NCI-H748 treated with DMSO at 0.1 percent for 48 hours (cell line): ENCODE measurements at places on chromosomes 3 and 15.

DNA sequence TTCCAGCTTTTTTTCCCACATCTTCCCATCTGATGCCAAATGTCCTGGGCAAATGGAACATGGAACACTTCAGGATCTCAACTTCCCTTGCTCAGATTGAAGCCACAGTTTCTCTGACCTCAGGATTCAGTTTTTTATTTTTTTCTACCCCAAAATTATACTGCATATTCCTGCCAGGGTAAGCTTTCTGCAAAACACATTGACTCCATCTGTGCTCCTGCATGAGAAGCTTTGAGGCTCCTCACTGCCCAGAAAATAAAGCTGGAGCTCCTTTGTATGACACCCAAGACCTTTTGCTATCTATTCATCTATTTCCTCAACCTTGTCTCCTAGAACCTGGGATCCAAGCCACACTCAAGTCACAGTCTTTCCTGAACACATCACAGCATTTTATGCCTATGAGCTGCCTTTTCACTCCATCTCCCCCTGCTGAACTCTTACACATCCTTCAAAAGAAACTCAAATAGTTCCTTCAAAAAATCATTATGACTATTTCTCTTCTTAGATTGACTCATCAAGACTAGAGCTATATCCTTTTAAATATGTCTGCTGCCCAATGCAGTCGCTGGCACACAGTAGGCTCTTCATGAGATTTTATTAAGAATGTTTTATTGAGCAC is 57.4 kb upstream of the PSMD6 start:
- DNase-seq, result no peak

GRCh38 chr3:128330214-128330842 is 136.4 kb downstream of the DNAJB8 start:
- DNase-seq, result no peak

DNA sequence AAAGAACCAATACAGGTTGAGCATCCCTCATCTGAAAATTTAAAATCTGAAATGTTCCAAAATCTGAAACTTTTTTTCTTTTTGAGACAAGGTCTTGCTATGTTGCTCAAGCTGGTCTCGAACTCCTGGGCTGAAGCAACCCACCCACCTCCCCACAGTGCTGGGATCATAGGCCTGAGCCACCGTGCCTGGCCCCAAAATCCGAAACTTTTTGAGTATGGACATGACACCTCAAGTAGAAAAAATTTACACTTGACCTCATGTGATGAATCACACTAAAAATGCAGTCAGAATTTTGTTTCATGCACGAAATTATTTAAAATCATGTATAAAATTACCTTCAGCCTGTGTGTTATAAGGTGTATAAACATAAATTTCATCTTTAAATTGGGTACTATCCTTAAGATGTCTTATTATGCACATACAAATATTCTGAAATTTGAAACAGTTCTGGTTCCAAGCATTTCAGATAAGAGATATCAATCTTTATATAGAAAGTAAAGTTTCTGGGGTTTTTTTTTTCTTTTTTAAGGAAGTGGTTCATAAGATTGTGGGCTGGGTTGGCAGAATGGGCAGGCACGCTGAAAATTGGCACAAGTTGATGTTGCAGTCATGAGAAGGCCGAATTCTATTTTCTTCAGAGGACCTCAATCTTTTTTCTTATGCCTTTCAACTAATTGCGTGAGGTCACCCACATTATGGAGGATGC is 72.5 kb downstream of the SPRED1 start:
- no peak for DNase-seq

- no peak for DNase-seq
These were observed 562.9 kb upstream of the CBLB start for GRCh38 chr3:106431721-106432120.
